ENCODE measurements at places on chromosomes 2 and 18.

GRCh38 chr2:84443477-84443876 lies 15.6 kb downstream of the SUCLG1 start:
- DNase-seq = no peak

DNA sequence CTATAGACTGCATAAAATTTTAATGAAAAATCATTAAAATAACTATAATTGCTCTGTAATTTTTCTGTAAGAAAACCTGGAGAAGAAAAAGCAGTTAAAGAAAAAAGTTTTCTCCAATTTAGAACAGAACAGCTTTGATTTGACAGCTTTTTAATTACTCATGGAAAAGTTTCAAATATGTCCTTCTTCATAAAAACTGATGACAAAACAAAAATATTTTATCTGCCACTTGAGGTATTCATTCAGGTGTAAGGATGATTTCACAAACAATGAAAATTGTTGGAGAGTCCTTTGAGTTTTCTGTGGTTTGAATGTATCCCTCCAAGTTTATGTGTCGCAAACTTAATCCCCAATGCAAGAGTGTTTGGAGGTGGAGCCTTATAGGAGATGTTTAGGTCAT lies 302.3 kb upstream of the VWC2L start:
- DNase-seq = no peak

- no peak for DNase-seq
Measured at GRCh38 chr2:199569336-199569735, 111.6 kb upstream of the SATB2 start.

- DNase-seq = no peak
Measured at GRCh38 chr18:71293322-71293721, 1004.5 kb downstream of the SOCS6 start.

- DNase-seq = no peak
Measured at GRCh38 chr18:65753520-65753919, 2.7 kb downstream of the CDH7 start.

- no peak for DNase-seq
Measured at GRCh38 chr2:25587361-25587760, 86.0 kb downstream of the DTNB start.

DNA sequence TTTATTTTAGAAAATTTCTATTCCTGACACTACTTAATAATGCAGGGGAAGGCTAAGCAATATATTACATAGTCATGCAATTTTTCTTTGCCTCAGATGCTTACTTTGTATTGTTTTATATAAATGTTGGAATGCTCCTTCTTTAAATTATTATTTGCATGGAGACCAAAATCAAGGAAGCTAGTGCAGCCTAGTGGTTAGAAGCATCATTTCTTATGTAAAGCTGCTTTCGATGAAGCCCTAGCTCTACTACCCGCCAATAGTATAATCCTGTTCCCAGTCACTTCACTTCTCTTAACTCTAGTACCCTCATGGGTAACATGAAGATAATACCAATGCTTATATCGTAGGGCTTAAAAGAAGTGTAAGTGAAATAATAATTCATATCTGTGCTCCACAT lies 198.9 kb downstream of the LRATD1 start:
- no peak for DNase-seq

GRCh38 chr2:18750672-18751554 lies 161.5 kb upstream of the NT5C1B start:
- DNase-seq = no peak

GRCh38 chr2:230664128-230664527 lies 48.5 kb upstream of the CAB39 start:
- no peak for DNase-seq

- DNase-seq = no peak
Measured at GRCh38 chr2:9169349-9170107, 37.1 kb upstream of the ASAP2 start.

GRCh38 chr18:71237641-71238040 lies 948.8 kb downstream of the SOCS6 start:
- no peak for DNase-seq

Data from CD8-positive, alpha-beta T cell (primary cell).